ENCODE measurements at places on chromosomes 6 and 20. TPM values are rescaled to one million over a fixed set of nuclear protein-coding genes. Genes with fewer than 3 reads are reported as not detected.

The KCNS1 gene
- total RNA-seq = not detected

The CLPSL1 gene
- not detected for total RNA-seq

The TREML4 gene
- not detected for total RNA-seq

The RUNX2 gene
- total RNA-seq = 5.4 TPM

The CCDC170 gene
- total RNA-seq = not detected

The PLEKHG1 gene
- 51.4 TPM for total RNA-seq

The SEC63 gene
- 26.2 TPM for total RNA-seq

The GTSF1L gene
- not detected for total RNA-seq

The TENT5A gene
- 3.0 TPM for total RNA-seq

The ADGRB3 gene
- not detected for total RNA-seq

The QKI gene
- 76.5 TPM for total RNA-seq

The CALHM5 gene
- not detected for total RNA-seq

The LHFPL5 gene
- not detected for total RNA-seq

The DAAM2 gene
- total RNA-seq = 0.17 TPM

The NRSN2 gene
- 48.3 TPM for total RNA-seq
